Kidney (tissue), 22 donors: ENCODE measurements at places on chromosomes 4 and X.

- DNase-seq = no peak
These were observed 78.3 kb upstream of the C1QTNF7 start for GRCh38 chr4:15349531-15349935.

DNA sequence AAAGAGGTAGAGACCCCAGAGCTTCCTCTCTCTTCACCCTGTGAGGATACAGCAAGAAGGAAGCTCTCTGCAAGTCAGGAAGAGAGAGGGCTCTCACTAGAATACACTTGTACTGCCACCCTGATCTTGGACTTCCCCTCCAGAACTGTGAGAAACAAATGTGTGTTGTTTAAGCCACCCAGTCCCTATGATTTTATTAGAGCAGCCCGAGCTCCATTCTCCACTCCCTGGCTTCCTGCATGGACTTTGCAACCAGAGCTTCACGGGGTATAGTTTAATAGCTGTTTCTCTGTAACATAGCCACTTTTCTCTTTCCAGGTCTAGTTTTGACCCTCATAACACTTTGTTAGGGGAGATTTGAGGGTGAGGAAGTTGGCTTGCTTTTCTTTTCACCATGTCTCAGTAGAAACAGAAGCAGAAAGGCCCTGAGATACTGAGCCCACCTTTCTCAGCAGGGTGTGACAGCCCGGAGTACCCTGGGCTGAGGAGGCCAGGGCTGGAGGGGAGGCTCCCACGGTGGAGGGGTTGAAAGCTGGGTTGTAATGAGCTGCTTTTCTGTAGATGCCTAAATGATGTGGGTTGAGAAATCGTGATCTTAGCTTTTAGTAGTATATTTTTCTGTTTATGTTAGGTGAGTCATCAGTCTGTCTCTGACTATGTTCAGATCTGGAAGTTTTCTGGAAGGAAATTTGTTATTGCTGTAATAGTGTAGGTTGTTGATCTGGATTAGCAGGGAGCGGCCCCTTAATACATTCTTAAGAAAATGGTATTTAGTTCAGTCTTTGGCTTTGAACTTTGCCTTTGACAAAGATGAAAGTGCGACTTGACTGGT, 118.6 kb downstream of the PTTG2 start:
- peak; percentile 73 for DNase-seq

- peak; percentile 1 for DNase-seq
These were observed 171.4 kb downstream of the MSL3 start for GRCh38 chrX:11929476-11929875.

DNA sequence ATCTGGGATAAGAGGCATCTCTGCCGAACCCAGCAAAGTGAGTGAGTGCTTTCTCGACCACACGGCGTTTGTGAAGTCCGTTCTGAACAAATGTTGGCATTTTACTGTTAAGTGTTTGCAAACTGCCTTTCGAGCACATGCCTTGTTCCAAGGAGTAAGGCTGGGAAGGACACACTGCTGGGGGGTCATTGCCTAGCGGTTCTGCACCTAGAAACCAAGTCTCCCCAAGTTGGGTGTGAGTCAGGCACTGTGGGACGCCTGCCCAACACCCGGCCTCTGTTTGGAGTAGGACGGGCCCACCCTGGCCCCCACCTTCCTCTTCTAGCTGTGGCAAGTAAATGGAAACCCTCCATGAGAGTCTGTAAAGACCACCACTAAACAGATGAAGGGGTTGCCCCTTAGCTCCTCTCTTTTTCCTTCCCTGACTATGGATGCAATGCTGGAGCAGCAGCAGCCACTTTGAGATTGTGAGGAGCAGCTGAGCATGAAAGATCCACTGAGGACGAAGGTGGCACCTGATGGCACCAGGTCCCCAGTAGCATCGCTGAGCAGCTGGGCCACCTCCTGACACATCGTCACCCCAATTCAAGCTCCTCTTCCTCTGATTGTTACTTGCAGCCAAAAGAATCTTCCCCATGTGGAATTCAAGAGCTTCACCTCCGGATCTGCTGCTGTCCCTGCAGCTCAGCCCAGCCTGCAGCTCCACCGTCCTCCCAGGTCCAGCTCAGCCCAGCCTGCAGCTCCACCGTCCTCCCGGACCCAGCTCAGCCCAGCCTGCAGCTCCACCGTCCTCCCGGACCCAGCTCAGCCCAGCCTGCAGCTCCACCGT, 6.3 kb downstream of the CPLX1 start:
- DNase-seq = peak; percentile 54

GRCh38 chrX:151870602-151871001, 42.1 kb upstream of the MAGEA4 start:
- DNase-seq = no peak

DNA sequence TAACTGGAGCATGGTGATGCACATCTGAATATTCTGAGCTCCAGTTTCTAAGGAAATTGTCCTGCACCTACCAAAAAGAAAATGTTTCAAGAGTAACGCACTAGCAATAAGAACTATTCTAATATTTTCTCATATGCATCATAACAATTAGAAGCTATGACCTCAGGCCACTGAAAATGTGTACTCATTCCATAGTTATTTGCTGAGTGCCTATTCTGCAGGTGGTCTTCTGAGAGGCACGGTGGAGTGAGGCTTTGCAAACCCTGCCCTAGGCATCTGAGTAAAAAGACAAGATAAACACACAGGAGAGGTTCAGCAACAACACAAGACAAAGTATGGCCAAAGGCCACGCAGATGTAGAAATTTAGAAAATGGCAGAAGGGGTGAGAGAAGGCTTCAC, 23.7 kb downstream of the SLC10A6 start:
- no peak for DNase-seq

DNA sequence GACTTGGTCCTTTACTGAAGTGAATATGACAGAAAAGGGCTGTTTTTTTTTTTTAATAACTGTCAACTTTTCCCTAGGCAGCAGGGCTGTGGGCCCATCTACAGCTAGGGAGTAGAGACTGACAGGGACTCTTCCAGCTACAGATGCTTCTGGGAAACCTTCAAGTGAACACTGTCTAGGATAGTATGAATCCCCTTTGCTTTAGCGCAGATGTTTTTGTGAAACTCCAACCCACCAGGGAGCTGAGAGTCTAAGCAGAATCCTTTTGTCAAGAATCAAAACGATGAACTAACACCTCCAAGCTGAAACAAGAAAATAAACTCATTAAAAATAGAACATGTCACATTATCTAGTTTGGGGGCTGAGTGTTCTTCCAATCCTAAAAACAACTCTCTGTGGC, 219.7 kb upstream of the FGF13 start:
- no peak for DNase-seq

- no peak for DNase-seq
These were observed 440.7 kb downstream of the IL15 start for GRCh38 chr4:142077048-142077447.

DNA sequence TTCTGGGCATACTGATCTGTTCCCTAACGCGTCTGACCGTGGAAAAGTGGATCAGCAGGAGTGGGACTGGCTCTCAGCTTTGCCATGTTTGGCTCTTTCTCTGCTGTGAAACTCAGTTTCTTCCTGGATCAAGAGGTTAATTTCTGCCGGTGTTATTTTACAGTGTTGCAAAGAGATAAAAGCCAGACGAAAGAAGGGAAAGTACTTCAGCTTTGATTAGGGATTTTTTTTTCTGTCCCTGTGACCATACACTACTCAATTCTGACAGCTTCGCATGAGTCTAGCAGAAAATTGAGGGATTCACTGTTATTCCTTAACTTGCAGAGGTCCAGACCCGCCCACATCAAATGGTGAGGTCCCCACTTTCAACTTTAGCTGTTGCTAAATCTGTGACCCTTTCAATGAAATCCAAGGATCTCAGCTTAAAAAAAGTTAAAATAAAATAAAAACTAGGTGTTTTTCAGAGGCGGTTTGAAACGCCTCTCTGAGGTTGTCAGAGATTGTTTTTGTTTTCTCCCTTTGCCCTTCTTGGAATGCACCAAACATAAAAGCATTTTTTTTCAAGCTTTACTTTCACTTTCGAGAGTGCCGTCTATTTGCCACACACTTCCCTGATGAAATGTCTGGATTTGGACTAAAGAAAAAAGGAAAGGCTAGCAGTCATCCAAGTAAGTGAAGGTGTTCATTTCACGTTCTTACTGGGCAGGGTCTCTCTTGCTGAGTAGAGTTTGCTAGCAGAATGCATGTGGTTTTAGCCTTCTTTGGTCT, at the start of gene TLR3:
TLR3 (plus strand) TSS at position 576 of the 768 bp plus-strand sequence. CDS start 7,464 bp downstream, outside the sequence.
- DNase-seq = no peak

DNA sequence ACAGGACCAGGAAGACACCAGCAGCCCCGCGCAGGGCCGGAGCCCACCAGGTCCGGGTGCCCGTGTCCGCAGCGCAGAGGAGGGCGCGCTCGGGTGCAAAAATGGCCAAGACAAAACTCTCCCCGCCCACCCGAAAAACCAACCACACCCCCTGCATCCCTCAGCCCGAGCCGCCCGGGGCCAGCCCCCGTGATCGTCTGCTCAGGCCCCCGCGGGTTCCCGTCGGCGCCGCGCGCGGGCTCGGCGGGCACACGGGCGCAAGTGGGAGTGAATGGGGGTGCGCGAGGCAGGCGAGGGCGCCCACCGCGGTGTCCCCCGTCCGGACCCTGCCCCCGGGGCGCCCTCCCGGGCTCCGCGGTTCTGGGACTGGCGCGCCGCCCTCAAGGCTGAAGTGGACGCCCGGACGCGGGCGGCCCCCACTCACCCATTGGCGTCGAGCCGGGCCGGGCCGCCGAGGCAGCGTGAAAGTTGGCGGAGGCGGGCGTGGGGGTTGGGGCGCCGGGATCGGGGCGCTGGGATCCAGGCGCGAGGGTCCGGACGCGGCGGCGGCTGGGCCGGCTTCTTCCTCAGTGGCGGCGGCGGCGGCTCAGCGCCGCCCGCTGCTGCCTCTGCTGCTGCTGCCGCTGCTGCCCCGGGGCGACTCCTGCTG, 393 bp downstream of the SH3KBP1 start:
- DNase-seq = peak; percentile 17

DNA sequence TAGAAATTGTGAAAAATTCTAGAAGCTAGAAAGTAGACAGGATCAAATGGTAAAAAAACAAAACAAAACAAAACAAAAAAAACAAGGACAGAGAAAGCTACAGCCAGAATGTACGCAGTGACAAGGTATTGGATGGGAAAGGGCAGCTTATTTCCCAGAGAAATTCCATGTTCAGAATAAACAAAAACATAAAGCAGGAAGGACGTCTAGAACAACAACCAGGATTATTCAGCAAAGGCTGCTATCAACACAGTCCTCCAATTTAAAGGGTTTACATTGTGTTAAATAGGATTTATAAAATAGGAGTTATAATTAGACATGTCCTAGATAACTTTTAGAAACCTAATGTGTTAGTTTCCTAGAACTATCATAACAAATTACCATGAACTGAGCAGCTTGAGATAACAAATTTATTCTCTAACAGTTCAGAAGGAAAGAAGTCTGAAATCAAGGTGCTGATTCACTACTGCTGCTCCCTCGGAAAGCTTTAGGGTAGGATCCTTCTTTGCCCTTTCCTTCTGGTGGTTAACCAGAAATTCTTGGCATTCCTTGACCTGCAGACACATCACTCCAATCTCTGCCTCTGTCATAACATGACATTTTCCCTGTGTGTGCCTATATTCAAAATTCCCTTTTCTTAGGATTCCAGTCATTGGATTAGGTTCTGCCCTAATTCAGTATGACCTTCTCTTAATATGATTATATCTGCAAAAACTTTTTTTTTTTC, 175.6 kb downstream of the SNCA start:
- DNase-seq = no peak

DNA sequence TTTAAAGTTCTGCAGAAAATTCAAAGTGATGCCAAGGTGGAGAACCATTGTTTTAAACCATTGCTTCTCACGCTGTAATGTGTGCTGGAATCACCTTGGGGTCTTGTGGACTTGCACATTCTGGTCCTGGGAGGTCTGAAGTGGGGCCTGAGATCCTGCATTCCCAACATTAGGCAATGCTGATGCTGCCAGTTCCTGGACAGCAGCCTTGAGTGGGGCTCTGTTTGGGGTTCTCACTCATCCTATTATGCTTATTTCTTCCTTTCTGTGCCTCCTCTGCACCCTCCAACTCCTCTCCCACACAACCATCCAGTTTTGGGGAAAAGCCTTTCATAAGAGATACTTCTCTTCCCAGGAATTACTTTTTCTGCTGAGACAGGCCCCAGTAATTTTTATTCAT, 44.2 kb upstream of the RASSF6 start:
- no peak for DNase-seq

DNA sequence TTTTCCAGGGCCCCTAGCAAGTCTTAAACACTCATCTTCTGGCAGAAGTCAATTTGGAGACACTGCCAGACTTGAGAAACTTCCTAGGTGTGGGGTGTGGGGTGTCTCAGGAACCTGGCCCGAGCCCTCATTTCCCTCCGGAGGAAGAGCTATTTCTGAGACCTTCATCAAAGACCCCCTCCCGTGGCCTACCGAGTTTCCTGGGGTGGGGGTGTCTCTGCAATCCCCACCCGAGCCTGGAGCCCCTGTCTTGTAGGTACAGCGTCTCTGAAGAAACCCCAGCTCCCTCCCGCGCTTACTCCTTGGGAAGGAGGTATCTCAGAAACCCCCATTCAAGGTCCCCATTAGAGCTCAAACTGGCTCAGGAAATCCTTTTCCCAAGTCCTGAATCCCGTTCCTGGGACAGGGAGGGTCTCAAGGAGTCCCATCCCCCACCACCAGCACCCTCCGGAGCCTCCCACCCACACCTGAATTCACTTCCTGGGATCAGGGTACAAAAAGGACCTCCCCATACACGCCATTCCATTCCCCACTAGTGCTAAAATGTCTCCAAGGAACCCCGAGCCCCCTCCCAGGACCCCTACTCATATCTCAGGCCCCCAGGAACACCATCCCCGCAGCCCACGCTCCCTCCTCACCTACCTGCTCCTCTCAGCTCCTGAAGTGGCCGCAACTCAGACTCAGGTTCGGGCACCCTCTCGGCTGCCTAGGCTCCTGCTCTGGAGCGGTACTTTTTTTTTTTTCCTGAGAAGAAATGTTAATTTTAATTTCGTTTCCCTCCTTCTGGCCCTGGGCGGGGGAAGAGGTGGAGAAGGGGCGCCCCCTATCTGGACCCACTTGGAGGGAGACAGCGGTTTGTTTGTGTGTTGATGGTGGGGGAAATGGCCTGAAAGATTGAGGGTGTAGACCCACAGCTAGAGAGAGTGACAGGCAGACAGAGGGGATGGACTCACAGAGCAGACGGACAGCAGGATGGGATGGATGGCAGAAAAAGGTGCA, 1.1 kb downstream of the SLC38A5 start:
- no peak for DNase-seq

GRCh38 chr4:94715726-94716125, 42.0 kb upstream of the BMPR1B start:
- no peak for DNase-seq

GRCh38 chr4:185412412-185412811, 13.4 kb downstream of the UFSP2 start:
- DNase-seq = no peak

GRCh38 chr4:4388311-4388790, 1.4 kb downstream of the NSG1 start:
- DNase-seq = no peak

DNA sequence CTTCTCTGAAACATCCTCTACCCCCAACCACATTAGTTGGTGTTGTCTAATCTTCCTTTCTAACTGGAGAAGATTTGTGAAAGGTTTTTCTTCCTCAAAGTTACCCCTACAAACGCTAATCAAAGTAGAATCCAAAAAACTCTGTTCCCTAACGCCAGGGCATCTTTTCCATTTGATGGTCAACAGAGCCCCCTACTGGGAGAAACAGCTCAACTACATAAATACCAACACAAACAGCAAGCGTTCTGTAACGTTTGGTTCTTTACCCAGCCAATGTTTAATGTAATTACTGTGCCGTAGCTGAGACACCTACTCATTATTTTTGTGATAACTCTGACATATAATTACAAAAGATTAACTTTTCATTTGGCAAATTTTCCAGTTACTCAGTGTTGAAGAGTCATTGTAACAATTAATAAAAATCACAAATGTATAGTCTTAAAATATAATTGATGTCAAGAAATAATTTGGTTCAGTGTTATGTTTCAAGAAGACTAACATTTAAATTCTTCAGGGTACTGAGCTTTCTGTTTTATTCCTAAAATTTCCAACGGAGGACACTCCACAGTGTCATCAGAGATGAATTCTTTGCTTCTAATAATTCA, 94.9 kb upstream of the TBC1D9 start:
- peak; percentile 90 for DNase-seq
